ENCODE measurements at places on chromosomes 6 and 20.

GRCh38 chr6:34595332-34596184, 39.4 kb upstream of the SPDEF start:
- DNase-seq = no peak

- no peak for DNase-seq
Observed at GRCh38 chr6:165952514-165952913, 215.1 kb downstream of the TBXT start.

- no peak for DNase-seq
Observed at GRCh38 chr6:150560004-150560883, 39.4 kb upstream of the PLEKHG1 start.

GRCh38 chr20:25297141-25297905, 49.4 kb downstream of the PYGB start:
- no peak for DNase-seq

DNA sequence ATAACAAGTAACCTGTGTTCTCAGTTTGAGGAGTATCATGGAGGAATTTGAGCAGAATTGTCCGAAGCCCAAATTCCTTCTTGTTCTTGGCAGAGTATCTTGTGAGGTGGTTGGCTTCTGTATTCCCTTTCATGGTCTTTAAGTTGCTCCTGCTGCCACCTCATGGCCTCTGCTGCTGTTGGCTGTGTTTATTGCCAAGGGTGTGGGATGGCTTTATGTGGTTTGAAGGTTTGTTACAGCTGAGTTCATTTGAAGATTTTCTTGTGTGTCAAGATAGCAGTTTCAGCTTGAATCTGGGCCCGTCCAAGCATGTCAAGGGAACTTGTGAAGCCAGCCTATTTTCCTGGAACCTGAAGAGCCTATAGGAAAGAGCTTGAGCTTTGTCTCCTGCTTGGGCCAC, 20.2 kb upstream of the TTK start:
- no peak for DNase-seq

GRCh38 chr6:137224799-137225198, 5.6 kb upstream of the IFNGR1 start:
- no peak for DNase-seq

DNA sequence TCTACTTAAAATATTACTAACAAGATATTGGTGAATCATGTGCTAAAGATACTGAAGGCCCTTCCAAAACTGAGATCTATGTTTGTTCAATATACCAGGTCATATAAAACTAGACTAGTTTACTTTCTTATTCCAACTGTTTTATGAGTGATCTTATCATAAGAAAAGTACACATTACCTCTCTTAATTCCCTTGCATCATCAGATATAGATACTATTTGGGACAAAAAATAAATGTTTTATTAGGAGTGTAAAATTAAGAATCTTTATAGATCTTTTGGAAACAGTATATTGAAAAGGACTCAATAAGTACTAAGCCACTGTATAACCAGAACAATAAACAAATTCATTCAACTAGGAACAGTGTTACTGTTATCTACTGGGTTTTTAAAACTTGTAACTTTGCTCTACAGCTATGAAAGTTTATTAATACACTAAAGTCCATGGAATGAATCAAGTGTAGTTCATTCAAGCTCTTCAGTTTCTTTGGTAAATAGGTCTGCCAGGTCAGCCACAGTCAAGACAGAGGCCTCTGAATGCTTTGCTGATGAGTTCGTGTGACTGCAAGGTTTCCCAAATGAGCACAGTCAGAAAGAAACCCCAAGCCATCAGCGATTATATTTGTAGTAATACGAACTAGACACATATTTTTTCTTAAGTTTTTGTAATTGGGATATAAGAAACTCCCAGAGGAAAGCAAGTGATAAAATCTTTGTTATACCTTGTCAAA, 71.8 kb upstream of the FBXO30 start:
- DNase-seq = no peak

DNA sequence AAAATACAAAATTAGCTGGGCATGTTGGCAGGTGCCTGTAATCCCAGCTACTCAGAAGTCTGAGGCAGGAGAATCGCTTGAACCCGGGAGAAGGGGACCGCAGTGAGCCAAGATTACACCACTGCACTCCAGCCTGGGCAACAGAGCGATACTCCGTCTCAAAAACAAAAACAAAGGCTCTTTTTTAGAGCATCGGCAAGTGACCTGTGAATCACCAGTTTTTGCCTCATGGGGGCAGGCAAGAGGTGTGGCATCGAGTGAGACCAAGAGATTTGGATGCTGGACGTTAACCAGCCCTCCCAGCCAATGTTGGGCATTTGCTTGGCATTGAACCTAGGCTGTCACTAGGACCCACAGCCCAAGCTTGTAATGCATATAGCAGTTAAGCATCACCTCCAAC, 14.6 kb upstream of the CDK5RAP1 start:
- DNase-seq = no peak

- DNase-seq = no peak
Observed at GRCh38 chr6:134864558-134864957, 85.3 kb downstream of the ALDH8A1 start.

GRCh38 chr20:48012401-48012974, 227.2 kb upstream of the SULF2 start:
- DNase-seq = no peak

GRCh38 chr20:24455081-24455480, 14.3 kb upstream of the SYNDIG1 start:
- DNase-seq = no peak

- no peak for DNase-seq
Observed at GRCh38 chr6:128437685-128438084, 82.7 kb downstream of the PTPRK start.

GRCh38 chr6:41539204-41539603, 7.0 kb upstream of the FOXP4 start:
- DNase-seq = no peak

DNA sequence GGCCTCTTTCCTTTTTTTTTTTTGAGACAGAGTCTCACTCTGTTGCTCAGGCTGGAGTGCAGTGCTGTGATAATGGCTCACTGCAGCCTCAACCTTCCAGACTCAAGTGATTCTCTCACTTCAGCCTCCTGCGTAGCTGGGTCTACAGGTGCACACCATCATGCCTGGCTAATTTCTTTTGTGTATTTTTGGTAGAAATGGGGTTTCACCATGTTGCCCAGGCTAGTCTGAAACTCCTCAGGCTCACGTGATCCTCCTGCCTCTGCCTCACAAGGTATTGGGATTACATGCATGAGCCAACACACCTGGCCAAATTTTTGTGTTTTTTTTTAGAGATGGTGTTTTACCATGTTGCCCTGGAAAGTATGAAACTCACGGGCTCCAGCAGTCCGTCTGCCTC, 29.3 kb downstream of the SRC start:
- DNase-seq = no peak

- DNase-seq = no peak
Observed at GRCh38 chr6:138429761-138430160, 25.7 kb downstream of the HEBP2 start.

GRCh38 chr6:16316741-16317251, 78.4 kb downstream of the GMPR start:
- no peak for DNase-seq

DNA sequence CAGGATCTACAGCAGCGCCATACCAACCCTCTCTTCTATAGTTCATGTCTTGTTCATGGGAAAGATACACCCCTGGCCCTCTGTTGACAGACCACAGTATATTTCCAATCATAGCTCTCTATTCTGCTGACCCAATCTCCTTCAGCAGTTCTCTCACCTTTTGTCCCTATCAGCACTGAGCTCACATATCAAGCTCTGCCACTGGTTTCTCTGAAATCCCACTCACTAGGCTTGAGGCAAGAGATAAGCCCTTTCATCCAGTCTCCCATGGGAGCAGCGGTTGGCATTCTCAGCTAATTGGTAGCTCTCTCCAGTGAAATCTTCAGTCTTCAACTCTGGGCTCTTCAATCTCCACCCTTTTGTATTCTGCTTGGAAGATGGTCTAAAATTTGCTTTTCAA, 313.4 kb downstream of the GJA1 start:
- no peak for DNase-seq

DNA sequence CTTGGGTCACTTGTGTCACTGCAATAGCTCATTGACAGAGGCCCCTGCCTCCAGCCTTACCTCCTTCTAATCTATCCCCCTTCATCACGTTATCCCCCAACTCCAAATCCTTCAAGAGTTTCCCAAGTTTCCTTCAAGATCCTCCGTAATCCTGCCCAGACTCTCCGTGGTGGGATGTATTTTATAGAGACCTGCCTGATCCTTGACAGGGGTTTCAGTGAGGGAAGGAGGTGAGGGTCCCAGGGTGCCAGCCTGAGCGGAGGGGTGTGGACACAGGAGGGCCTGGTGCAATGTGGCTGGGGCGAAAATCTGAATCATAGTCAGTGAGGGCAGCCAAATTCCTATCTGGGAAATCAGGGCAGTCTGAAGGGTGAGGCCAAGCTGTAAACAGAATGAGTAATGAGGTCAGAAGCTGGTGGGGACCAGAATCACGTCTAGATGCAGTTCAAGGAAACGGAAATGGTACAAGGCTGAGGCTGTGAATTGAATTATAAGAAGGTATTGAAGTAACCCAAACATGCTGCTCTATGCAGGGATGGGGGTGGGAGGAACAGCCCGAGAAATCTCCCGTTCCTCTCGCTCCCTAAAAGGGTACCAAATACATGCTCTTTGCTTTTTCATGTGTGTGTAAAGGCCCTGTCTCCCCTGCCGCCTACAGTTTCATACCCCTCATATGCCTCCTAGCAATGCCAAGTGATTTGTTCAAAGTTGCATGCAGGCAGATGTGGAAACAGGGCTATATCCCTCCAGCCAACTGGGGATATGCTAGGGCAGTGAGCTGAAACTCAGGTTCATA, 35.4 kb upstream of the PIM1 start:
- DNase-seq = no peak

GRCh38 chr6:140966676-140967075, 1166.0 kb upstream of the GJE1 start:
- no peak for DNase-seq

DNA sequence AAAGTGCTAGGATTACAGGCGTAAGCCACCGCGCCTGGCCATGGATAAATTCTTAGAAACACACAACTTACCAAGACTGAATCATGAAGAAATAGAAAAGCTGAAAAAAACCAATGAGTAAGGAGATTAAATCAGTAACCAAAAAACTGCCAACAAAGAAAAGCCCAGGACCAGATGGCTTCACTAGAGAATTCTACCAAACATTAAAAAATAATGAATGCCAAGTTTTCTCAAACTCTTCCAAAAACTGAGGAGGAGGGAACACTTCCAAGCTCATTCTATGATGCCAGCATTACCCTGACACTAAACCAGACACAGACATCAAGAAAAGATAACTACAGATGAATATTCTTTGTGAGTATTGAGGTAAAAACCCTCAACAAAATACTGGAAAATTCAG, 44.3 kb downstream of the USP49 start:
- no peak for DNase-seq

GRCh38 chr6:84521511-84521910, 242.9 kb downstream of the TBX18 start:
- DNase-seq = no peak

GRCh38 chr6:148776321-148777308, 29.8 kb downstream of the UST start:
- no peak for DNase-seq

DNA sequence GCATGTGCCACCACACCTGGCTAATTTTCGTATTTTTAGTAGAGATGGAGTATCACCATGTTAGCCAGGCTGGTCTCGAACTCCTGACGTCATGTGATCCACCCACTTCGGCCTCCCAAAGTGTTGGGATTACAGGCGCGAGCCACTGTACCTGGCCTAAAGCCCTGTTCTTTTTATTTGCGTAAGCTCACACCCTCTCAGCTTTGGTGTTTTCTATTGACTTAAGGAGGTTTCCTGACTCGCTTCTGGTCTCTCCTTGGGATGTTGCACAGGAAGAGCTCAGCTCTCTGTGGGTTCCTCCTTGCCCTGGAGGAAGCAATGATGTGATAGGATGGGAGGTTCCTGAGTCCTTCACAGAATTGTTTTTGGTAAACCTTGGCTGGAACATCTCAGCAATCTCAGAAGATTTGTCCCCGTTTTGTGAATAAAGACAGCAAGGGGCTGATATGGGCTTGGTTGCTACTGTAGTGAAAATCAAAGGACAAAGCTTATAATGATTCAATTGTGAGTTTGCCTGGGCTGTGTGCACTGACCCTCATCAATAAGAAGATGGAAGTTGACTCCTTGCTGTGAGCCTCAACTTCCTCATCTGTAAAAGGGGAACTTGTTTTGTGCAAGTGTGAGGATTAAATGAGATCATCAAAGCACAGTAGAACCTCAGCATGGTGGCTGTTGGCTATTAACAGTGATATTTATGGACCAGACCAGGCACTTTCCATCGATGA, 27.0 kb downstream of the TOX2 start:
- no peak for DNase-seq

- DNase-seq = no peak
Observed at GRCh38 chr6:40517654-40518053, 69.5 kb downstream of the LRFN2 start.

- DNase-seq = no peak
Observed at GRCh38 chr6:38375341-38375740, 264.4 kb downstream of the BTBD9 start.

DNA sequence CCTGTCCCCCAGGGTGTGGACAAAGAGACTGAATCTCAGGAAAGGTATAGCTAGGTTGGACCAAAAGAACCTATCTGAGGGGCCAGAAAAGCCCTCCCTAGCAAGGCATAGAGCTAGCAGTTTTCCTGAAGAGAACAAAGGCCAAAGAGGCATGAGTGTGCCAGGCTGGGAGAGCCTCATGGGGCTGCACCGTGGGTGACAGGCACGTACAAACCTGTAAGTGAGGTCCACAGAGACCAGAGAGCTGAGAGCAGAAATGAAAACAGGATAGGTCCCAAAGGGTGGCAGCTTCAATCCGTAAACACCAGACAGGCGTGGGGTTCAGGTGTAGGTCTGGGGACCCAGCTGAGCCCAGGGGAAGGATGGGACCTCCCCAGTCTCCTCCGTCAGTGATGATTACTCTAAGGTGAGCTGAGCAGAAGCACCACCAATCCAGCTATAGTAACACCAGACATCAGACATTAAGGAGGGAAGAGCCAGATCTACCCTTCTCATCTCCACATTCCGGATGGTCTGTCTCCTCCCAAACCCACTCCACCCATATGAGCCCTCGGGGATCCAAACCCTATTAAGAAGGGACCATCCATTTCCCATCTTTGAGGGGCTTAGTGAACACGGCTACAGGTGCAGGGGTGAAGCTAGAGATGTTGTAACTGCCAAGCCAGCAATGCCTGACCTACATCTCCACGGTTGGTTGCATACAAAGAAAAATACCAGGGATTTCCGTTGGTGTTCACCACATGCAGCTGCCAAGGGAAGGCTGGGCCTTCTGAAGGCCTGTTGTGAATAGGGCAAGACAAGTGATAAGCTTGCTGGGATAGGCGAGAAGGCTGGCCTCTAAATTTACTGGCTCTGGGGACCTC, 38.3 kb downstream of the BCL2L1 start:
- DNase-seq = no peak
